ENCODE measurements at places on chromosomes 13 and 19.

DNA sequence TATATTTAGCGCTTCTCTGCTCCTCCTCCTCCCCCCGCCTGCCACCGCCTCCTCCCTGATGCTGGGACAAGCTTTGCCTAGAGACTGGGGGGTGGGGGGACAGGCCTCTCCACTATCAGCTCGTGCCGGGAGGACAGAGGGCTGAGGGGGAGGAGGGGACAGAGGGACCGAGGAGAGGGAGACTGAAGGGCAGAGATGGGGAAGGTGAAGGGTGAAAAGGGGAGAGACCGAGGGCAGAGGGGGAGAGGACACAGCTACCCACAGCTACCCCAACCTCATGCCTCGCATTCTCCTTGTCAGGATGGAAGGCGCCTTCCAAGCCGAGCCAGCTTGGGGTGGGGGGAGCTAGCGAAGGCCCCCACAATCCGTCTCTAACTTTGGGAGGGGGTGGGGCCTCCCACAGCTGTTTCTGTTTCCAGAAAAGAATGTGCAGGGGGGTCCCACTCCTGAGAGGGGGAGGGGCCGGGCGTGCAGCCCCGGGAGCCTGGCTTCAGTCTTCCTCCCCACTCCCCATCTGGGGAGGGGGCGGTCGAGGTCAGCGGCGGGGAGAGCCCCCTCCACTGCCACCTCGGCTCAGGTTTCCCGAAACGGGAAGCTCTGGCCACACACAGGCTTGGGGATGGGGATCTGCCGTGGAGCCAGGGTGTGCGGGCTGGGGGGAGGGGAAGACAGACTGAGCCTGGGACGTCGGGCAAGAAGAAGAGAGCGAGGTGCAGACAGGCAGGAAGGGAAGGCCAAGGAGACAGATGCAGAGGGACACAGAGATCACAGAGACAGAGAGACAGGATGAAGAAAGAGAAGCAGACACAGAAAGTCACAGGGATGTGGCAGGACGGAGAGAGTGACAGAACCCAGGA is 1.6 kb downstream of the DACT3 start:
- no peak for DNase-seq

GRCh38 chr13:114099191-114099590 is 33.2 kb downstream of the RASA3 start:
- peak; percentile 84 for DNase-seq

GRCh38 chr19:38744874-38745273 is 600 bp upstream of the CAPN12 start:
- no peak for DNase-seq

DNA sequence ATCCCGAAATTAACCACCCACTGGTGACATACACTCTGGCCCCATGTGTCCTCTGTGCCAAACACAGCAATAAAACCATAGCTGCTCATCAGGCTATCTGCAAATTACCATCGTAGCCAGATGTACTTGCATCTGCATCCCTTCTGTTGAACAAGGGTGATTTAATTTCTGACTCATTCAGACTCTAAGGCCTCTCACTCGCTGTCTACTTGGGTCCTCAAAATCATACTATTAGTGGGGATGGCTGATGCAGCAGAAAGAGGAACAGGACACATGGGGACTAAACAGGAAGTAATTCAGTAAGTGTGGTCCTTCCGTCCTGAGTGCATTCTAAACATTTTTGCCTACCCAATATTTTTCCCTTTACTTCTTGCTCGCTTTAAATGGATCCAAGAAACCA is 2275.0 kb upstream of the PCDH20 start:
- DNase-seq: no peak

DNA sequence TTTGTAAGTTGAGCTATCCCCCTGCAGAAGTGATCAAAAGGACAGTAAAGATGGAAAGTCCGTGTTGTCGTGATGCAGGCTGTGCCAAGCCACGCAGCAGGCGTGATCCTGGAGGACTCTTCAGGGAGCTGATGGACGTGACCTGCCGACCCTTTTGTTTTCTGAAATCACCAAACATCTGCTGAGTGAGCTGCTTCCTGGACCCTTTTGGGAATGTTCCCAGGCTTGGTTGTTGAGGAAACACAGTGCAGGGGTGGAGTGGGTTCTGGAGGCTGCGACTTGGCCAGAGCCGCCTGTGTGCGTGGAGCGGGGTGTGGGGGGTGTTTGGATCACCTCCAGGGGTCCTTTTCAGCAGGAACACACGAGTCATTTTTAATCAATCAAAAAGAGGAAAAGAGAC is 15.4 kb upstream of the CPAMD8 start:
- DNase-seq: no peak

DNA sequence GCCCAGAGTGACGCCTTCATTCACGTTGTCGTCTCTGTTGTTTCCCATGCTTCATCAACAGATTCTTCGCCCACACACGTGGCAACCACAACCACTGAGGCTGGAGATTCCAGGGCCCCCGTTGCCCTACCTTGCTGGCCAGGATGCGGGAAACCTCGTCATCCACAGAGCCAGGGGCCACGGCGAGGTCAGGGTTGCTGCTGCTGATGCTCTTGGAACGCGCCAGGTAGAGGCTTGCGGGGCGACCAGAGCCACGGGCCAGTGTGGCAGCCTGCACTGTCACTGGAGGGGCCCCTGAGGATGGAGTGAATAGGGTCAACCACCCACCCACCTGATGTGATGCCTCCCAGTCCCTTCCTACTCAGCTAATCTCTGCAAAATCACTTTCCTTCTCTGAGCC is 6.3 kb upstream of the ANGPTL8 start:
- DNase-seq: no peak

GRCh38 chr13:49395451-49395865 is 48.4 kb downstream of the CAB39L start:
- no peak for DNase-seq

DNA sequence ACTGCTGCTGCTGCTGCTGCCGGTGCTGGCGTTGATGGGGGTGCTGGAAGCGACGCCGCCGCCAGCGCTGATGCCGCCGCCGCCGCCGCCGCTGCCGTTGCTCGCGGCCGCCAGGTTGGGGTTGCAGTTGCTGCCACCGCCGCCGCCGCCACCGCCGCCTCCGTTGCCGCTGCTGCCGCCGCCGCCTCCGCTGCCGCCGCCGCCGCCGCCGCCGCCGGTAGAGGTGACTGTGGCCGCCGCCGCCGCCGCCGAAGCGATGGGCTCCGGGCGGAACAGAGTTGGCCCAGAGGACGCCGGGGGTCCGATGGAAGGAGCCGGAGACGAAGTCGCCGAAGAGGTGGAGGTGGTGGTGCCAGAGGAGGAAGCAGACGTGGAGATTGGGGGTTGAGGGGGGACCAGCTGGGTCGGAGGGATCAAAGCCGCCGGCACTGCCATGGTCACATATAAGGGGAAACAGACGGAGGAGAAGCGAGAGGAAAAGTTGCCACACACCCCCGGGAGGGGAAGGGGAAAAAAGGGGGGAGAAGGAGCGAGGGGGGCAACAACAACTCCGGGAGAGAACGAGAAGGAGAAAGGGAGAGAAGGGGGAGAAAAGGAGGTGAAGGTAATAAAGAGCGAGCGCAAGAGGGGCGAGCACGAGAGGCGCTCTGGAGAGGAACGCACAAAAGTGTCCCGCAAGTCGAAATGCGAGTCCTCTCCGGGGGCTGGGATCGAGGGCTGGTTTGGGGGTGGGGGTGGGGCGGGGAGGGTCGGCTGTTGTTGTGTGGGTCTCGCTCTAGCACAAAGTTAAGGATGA is 471 bp downstream of the DACH1 start:
- peak; percentile 21 for DNase-seq

DNA sequence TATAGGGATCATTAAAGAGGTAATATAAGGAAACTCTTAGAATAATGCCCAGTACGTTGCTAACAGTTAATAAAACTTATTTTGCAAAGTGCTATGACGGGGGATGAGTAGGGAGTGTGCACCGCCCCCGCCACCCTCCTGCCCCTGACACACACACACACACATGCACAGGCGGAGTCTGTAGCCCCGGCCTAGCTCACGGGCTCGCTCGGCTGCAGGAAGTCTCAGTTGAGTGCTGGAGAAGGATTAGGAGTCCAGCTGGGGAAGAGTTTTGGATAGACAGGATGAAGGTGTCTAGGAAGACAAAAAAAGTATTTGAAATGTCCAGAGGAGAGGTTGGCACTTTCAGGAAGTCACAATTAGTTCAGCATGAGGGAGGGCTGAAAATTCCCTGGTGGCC is 21.5 kb downstream of the GSX1 start:
- no peak for DNase-seq

GRCh38 chr19:42068756-42069571 is 1.0 kb downstream of the GRIK5 start:
- no peak for DNase-seq

DNA sequence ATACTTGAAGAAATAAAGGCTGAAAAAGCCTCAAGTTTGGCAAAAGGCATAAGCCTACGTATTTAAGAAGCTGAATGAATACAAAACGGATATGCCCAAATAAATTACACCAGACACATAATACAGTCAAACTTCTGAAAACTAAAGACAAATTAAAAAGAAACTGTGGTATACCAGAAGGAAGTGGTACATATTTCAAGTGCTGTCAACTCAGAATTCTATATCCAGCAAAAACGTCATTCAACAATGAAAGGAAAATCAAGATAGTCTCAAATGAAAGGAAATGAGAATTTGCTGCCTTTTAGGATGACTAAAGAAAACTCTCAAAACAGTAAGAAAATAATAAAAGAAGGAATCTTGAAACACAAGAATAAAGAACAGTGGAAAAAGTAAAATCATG is 69.5 kb downstream of the POLR1D start:
- no peak for DNase-seq

GRCh38 chr13:49627831-49628652 is at the start of gene ARL11:
ARL11 (plus strand) TSS chr13:49628507; CDS start chr13:49630448, 1,941 bp downstream.
- peak; percentile 85 for DNase-seq

DNA sequence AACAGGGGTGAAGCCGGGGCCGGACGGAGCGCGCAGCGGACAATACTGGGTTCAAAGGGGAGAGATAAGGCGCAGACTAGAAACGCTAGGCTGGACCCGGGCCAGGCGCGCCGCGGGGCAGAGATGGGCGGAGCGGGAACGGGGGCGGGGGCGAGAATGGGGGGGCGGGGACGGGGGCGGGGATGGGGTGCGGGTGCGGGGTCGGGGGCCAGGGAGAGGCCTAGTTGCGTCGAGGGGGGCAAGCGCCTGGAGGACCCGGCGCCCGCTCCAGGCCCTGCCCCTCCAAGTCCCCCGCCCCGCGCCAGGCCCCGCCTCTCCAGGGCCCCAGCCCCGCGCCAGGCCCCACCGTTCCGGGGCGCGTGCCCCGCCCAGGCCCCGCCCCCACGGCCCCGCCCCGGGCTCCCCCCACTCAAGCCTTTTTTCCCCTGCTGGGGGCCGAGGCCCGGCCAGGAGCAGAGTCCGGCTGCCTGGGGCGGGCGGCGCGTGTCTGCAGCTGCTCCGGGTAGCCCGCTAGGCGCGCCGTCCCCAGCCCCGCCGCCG is at the start of gene CERS4:
TSS of gene CERS4 (plus strand) at position 449 of the 540 bp plus-strand sequence. CDS start 41,707 bp downstream, outside the sequence.
- peak; percentile 20 for DNase-seq
